ENCODE measurements at places on chromosomes 6 and 20. TPM values are rescaled to one million over a fixed set of nuclear protein-coding genes. Genes with fewer than 3 reads are reported as not detected.

- no peaks in the 10 kb centered on the region for H3K36me3 ChIP-seq
- no peak overlapping the region for H3K27ac ChIP-seq
- H3K4me3 ChIP-seq = no peak overlapping the region
- no peaks in the 10 kb centered on the region for H3K27me3 ChIP-seq
- DNase-seq = no peak
- H3K4me1 ChIP-seq = no peaks in the 10 kb centered on the region
Observed at GRCh38 chr20:57573242-57573641, 12.3 kb downstream of the PCK1 start.

DNA sequence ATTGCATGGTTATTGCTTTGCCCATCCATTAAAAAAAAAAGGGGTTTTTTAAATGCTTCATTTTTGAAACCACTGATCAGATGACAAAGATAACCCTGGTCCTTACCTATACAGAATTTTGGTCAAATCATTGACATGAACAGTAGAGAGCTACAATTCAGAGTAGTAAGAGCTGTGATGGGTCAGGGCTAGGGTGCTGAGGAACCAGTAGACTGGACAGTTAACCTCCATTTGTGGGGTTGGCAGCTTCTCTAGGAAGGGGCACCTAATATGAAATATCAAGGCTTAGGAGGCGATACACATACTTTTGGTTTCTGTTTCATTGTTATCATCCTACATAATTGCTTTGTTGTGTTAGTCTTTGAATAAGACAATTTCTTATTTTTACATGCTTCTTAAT is 55.1 kb downstream of the ORC3 start:
- no peaks in the 10 kb centered on the region for H3K4me1 ChIP-seq
- H3K27me3 ChIP-seq = no peaks in the 10 kb centered on the region
- H3K36me3 ChIP-seq = peaks cover 18% of the 10 kb centered on the region
- no peak for DNase-seq

- H3K4me3 ChIP-seq = no peak overlapping the region
- H3K36me3 ChIP-seq = no peaks in the 10 kb centered on the region
- no peaks in the 10 kb centered on the region for H3K4me1 ChIP-seq
- DNase-seq = no peak
- no peak overlapping the region for H3K27ac ChIP-seq
Observed at GRCh38 chr6:167664678-167665660, 161.7 kb upstream of the AFDN start.

- no peak for DNase-seq
- no peak overlapping the region for H3K27ac ChIP-seq
- no peaks in the 10 kb centered on the region for H3K36me3 ChIP-seq
- H3K4me1 ChIP-seq = peaks cover 24% of the 10 kb centered on the region
- H3K4me3 ChIP-seq = peak overlapping the region; percentile 38
- H3K27me3 ChIP-seq = peaks cover 13% of the 10 kb centered on the region
Observed at GRCh38 chr6:28446818-28447511, 3.7 kb upstream of the ZSCAN23 start.

DNA sequence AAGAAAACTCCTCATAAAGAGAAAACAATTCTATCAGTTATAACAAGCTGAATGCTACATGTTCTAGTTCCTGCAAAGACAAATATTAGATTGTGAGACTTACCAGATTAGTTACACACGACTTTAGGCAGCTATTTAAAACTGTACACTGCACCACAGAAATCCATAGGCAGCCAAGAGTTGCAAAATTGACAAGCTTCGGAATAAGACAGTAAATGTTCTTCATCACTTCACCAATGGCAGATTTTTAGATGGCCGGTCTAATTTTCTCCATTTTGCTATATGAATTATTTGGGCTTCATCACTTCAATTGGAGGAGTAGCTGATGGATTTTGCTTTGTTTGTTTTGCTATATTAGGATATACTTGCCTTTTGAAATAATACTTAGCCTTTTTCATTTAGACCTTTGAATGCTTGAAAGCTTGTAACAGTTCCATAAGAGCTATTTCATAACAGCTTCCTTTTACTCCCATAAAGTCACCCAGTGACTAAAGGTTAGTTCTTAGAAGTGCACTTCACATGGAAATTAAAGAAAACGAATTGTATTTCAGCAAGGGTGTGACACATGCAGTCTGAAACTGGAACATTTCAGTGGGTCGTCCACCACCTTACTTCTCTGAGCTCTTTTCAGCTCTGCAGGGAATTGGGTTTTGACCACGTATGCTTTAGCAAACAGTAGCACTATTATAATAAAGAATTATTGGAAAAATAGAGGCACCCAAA is at the start of gene ROS1:
Gene ROS1, minus strand, starts transcription at position 512 of the 723 bp plus-strand sequence. Its CDS starts 286 bp downstream, at position 226.
- no peak within 1 kb of the TSS for H3K27ac ChIP-seq
- DNase-seq = no peak
- no peaks in the 10 kb centered on the region for H3K27me3 ChIP-seq
- no peaks in the 10 kb centered on the region for H3K4me1 ChIP-seq
- H3K36me3 ChIP-seq = no peaks in the 10 kb centered on the region
- H3K4me3 ChIP-seq = no peak within 1 kb of the TSS

RCAN2 gene
- 43.6 TPM for total RNA-seq

DPPA5 gene
- not detected for total RNA-seq
